Smooth muscle cell of the brain vasculature (primary cell): ENCODE measurements at places on chromosomes 7 and 10.

DNA sequence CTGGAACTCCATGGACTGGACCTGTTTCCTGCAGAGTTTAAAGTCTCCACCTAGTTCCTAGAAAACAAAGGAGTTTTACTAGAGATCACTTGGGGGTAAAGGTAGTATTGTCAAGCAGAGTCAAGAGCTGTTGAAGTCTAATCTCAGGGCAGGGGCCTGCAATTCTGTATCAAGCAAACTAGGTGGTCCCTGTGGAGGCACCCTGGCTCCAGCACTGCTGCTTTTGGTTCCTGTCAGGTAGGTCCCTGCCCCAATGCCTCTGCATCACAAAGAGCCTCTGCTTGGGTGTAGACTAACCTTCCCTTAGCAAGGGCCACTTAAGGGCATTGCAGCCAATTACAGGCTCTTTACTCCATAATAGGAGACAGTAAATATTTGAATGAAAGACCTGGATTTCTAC is 22.5 kb downstream of the ZSCAN25 start:
- DNase-seq = no peak

DNA sequence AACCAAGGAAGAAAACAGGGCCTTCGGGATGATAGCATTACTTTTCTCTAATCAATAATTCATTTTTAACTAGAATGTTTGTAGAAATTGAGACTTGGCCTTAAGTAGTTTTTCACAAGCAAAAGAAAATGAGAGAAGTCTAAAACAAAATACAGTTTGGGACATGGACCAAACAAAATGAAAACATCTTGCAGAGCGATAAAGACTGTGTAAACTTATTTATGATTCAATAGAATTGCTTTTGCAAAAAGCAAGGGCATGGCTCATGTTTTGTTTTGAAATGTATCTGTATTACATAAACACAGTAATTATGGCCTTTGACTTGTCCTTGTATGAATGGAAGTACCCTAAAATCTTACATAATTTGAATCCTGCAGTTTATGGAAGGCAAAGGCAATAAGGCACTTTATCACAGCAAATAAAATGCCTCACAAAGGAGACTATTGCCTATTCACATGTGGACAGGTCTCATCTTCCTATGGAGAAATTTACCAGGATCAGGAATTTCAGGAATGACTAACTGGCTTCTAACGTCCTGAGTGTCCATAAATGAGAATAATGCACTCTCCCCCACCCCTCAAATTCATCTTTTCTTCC is 295.2 kb downstream of the PTEN start:
- no peak for DNase-seq

DNA sequence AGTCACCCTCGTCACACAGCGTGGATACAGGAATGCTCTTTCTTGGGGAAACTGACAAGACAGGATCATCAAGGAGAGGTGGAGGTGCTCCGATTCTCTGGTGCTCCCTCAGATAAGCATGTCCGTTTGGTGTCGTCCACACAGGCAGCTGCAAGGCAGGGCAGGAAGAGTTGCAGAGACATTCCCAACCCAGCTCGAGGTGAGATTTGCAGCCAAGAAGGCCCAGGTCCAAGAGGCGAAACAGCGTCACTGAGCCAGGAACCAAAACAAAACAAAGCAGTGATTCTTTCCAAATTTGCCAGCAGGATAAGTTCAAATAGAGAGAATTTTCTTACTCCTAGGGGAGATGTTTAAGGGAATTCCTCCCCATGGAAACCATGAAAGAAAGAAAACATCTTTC is 386.5 kb upstream of the PFKP start:
- no peak for DNase-seq

GRCh38 chr7:158707610-158708009 is 3.0 kb upstream of the NCAPG2 start:
- DNase-seq = no peak

DNA sequence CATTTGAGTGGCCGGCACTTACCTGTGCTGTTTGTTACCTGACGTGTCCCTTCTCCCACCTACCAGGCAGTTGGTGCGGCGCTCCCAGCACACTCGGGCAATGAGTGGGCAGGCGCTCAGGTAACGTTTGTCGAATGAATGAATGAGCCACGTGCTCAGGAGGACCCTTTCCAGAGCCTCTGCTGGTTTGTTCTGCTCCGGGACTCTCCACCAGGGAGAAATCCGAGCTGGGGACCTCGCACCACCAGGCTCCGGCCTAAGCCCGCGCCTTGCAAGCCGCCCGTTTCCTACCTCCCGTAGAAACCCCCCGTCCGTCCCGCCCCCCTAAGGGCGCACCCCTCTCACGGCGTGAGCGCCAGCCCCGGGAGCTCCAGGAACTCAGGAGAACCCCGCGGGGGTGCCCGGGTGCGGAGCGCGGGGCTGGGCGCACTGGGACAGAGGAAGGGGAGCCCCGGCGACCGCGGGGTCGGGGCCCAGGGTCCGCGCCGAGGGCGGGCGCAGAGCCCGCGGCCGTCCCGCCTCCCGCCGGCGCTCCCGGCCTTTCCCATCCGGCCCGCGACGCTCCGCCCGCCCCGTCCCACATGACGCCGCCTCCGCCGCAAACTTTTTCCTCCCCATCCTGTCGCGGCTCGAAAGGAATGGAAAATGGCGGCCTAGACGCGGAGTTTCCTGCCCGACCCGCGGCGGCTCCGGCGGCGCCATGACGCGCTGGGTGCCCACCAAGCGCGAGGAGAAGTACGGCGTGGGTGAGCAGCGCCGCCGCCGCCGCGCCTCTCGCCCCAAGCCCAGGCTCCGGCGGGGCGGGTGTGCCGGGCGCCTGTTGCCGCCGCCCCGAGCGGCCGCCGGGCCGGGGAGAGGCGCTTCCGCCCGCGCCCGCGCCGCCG is at the start of gene DOCK1:
DOCK1 (plus strand) TSS at position 611 of the 884 bp plus-strand sequence; CDS start at position 701, 90 bp downstream.
- DNase-seq = peak; percentile 17

DNA sequence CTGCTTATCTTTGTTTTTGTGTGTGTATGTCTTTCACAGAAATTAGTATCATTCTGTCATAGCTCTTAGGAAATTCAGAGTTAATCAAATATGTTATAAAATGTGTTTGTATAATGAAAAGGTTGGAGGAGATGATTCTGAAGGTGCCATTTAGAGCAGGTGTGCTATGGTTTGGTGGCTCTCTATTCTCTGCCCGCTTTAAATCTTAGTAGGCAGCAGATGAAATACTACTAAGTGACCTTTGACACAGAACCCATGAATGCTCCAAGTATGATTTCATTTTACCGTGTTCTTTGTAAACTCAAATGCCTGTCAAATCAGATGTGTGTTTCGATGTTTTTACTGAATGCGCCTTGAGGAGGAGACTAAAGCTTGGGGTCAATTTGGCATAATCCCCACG is 24.5 kb downstream of the ZEB1 start:
- no peak for DNase-seq

GRCh38 chr10:131630772-131631258 is 270.0 kb upstream of the PPP2R2D start:
- no peak for DNase-seq

DNA sequence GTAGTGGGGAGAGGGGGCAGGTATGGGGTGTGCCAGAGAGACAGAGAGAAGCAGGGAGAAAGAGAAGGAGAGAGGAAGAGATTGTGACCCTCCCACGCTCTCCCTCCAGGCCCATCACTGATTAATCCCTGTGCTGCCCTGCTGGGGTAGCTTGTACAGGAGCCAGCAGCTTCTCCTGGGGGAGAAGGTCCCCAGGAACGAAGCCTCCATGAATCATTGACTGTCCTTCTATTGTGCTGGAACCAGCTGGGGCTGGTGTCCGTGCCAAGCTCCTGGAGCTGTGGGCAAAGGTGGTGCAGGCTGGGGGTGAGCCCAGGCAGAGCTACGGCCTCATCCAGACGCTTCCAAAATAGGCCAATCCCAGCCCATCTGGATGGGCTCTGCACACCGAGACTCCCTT is 20.9 kb downstream of the AQP1 start:
- no peak for DNase-seq

DNA sequence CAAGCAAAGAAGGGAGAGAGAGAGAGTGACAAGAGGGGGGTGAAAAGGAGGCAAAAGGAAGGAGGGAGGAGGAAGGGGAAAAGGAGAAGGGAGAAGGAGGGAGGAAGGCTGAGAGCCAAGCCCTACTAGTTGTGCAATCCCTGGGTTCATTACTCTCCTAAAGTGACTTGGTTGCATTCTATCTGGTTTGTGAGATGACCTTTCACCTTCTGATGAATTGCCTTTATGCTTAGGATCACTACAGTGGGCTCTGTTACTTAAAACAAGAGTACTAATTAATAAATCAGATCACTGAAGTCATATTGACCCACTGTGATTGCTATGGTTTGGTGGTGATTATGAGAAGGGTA is 144.9 kb downstream of the KIF20B start:
- no peak for DNase-seq

DNA sequence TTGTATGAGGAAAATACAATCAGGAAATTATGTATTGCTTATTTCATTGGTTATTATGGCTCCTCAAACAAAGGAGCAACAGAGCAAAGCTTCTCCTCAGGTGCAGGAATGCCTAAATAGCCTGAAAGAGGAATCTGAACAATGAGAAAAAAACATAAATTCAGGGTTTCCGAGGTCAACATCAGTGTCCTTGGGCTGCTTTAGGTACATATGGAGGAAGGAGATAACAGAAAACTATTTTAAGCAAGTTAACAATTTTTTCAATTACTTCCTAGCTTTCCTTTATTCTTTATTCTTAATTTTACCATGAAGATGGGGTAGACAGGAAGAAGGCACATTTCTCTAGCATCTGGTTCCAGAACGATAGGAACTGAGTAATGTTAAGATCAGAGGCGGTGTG is 14.0 kb downstream of the SLC16A9 start:
- DNase-seq = no peak

DNA sequence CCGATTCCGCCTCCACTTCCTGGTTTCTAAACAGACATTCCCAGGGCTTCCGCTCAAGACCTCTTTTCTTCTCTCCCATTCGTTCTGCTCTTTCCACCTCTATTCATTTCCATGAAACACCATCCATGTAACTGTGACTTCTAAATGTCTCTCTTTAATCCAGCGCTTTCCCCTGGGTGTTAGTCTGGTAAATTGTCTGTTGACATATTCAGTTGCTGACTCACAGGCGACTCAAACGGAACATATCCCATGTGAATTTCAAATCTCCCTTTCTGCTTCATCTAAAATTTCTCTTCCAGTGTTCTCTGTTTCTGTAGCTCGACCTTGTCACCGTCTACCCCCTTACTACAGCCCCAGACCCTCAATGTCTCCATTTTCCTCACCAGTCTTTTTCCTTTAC is 119.1 kb downstream of the PFKFB3 start:
- no peak for DNase-seq

DNA sequence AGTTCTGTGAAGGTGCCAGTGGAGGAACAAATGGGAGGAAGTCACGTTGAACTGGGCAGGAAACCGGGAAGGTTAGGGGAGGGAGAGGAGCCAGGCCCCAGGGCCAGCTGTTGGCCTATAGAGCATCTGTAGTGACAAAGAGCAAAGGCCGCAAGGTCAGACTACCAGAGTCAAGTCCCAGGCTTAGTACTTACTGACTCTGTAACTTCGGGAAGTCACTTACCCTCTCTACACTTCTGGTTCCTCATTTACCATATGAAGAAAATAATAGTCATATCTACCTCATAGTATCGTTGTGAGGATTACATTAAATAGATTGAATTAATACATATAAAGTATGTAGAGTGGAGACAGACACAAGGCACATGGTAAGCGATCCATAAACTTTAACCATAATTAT is 101.8 kb upstream of the FZD1 start:
- DNase-seq = no peak

DNA sequence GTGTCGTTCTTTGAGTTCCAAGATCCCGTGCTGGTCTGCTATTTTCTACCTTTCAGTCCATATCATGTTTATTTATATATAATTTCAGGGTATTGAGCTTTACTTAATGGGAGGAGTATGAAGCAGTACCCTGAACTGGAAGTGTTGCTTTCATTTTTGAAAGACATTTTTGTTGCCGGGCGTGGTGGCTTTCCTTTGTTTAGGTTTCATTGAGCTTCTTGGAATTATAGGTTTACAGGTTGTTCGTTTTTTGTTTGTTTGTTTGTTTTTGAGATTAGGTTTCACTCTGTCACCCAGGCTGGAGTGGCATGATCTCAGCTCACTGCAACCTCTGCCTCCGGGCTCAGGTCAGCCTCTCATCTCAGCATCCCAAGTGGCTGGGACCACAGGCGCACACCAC is 7.4 kb downstream of the ZNF487 start:
- DNase-seq = no peak

DNA sequence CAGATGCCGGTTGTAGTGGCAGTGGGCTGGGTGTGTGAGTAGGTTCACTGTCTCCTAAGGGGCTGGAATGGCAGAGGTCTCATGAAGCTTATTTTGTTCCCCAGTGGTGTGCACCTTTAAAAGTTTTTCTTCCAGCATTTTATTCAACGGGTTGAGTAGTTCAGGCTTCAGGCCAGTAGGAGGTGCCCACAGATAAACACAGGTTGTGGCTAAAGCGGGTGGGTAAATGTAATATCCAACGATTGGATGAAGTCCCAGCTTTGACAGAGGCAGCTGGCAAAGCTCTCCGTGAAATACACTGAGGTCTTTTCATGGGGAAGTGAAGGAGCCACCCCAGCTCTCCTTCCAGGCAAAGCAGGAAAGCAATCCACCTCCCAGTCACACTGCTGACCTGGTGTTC is 339.8 kb upstream of the LRRTM3 start:
- no peak for DNase-seq

DNA sequence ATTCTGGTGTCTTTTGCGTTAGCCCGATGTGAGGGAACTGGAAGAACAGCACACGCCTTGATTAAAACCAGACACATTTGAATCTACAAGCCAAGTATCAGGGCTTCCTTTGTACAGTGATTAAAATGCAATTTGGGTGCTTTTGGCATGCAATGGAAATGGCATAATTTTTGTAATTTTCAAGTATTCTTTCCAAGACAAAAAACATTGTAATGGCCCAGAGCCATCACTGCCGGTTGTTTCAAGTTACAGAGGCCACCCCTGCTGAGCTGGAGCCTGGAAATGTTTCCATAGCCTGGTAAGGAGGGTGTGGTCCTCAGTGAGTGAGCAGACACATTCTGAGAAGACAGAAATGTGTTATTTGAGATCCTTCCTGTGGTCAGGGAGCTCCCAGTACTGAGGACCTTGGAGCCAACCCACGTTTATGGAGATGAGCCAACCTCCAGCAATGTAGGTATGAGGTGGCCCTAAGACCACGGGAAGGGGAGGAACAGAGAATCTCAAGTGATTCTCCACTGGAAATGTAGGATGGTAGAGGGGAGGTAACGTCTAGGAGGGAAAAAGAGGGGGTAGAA is 20.9 kb downstream of the TEX36 start:
- DNase-seq = peak; percentile 70

DNA sequence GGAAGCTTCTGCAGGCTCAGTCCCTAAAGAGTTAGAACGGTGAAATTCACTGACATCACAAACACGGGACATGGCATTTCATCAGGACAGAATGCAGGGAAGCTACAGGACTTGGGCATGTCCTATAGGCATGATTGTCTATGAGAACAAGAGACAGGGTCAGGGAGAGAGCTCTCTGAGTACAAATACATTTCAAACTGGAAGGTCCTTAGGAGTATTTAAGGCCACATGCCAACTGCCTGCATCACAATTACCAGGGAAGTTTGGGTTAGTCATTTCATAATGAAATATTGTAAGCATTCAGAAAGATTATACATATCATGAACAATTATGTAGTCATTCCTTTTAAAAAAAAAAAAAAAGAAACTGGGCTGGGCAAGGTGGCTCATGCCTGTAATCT is 71.3 kb downstream of the CREB3L2 start:
- peak; percentile 18 for DNase-seq
